ENCODE measurements at places on chromosomes 7 and 10. TPM values are rescaled to one million over a fixed set of nuclear protein-coding genes. Genes with fewer than 3 reads are reported as not detected.

DNA sequence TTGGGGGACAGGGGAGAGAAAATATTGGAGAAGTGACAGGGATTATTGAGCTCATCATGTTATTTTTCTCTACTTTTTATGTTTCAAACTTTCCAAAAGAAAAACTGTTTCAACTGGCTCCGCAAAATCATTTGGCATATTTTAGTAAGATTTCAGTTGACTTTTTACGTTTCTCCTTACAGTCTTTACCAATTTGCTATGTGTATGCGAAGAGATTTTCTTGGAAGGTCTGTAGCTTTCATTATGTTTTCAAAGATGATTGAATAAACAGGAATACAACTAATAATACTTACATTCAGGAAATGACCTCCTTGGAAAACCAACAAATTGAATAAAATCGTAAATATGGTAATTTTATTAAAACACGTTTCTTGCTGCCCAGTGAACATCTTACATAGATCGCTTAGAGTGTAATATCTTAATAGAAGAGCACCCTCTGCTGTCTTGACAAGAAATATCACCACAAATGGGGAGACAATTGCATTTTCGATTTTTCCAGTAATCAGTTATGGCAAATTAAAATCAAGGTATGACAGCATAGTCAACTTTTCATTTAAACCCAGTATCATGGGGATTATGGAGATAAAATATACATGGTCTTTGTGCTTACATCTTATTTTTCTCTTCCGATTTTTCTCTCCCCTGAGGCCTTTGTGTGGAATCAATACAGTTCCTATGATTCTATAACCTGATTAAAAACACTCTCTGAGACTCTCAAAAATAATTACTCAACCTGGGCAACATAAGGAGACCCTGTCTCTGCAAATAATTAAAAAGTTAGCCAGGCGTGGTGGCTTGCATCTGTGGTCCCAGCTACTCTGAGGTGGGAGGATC is 43.1 kb downstream of the MBL2 start:
- peak; percentile 43 for DNase-seq

Gene PRSS37
- not detected for polyA plus RNA-seq

GRCh38 chr7:322111-322671 is 32.2 kb downstream of the FOXL3 start:
- DNase-seq, result peak; percentile 3

Gene CDC123
- 100 TPM for polyA plus RNA-seq

Gene NRCAM
- 0.43 TPM for polyA plus RNA-seq

Gene AOAH
- polyA plus RNA-seq, result not detected

- DNase-seq, result no peak
Measured at GRCh38 chr10:69387500-69387899, 29.2 kb downstream of the TACR2 start.

Gene ANKRD1
- 7.4 TPM for polyA plus RNA-seq

Gene PIP
- not detected for polyA plus RNA-seq

Gene GDF2
- not detected for polyA plus RNA-seq

Measured in IMR-90 (cell line).